Esophagus mucosa (tissue), 1 donor: ENCODE measurements at places on chromosomes 1 and 21. TPM values are rescaled to one million over a fixed set of nuclear protein-coding genes. Genes with fewer than 3 reads are reported as not detected.

GRCh38 chr1:195714248-195714647 lies 894.0 kb downstream of the KCNT2 start:
- peak; percentile 67 for ATAC-seq

GRCh38 chr1:176994931-176995596 lies 169.4 kb downstream of the ASTN1 start:
- ATAC-seq, result no peak

DNA sequence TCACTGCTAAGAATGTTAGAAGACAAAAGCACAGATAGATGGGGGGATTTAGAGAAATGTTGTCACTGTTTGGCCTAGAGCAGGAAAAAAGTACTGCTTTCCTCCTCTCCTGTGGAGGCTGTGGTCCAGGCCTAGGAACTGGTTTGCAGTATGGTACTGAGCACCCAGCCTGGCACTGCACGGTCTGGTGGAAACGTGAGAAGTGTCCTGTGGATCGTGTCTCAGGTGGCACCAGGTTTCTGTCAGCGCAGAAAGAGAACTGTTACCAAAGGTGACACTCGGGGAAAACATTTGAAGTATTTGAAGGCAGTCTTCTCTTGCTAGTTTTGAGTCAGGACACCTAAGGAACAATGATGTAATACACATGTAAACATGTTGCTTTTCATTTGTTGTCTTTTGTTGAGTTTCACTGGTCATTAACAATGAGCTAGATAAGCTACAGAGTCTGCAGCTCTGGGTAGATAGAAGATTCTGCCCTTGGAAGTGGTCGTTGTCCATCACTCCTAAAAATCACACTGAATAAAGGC lies 63.0 kb downstream of the B3GALNT2 start:
- ATAC-seq, result no peak

DNA sequence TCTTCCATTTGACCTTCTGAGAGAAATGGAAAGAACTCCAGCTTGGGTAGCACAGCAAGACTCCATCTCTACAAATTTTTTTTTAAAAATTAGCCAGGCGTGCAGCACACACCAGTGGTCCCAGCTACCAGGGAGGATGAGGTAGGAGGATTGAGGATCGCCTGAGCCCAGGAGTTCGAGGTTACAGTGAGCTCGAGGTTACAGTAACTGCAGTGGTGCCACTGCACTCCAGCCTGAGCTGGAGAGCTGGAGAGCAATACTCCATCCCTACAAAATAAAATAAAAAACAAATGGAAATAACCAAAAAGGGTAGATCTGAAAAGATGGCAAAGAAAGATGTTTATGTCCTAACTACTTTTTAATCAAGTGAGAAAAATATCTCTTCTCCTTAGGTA lies 14.5 kb downstream of the POGZ start:
- no peak for ATAC-seq

DNA sequence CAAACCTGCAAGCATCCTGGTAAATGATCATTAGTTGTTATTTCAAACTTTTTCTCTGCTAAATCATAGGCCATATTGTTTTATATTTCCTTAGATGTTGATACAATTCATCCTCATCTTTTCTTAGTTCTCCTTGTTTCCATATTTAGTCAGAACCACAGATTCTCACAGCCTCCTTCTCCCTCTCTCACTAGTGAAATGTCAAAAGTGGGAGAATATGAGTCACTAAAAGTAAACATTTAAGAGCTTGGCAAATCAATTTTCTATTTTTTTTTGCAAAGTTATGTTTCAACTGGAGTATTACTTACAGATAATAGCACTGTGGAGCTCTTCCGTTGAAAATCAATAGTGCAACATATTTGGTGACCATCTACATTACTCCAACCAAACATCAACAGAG lies 308.8 kb downstream of the COL11A1 start:
- no peak for ATAC-seq

- ATAC-seq, result no peak
Observed at GRCh38 chr1:201585093-201585483, 46.2 kb downstream of the NAV1 start.

- ATAC-seq, result peak; percentile 43
Observed at GRCh38 chr1:225881081-225881958, 860 bp downstream of the TMEM63A start.

DNA sequence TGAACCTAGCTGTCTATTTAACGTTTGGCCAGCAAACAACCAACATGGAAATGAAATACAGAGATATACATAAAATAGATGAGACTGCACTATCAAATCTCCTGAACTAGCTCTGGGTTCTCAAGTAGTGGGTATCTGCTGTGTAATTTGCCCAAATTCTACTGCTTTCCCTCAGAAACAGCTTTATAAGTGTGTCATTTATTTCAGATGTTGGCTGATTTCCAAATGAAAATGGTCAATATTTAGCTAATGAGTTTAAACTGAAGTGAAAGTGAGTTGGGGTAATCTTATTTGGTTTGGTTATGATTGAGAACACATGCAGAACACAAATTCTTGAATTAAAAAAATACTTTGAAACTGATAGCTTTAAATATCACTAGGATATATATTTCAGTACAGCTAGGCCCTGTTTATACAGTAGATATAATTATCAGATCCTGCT lies 601.7 kb upstream of the CXADR start:
- no peak for ATAC-seq

GRCh38 chr21:44946254-44947041 lies 6.6 kb downstream of the SLX9 start:
- ATAC-seq, result no peak

DNA sequence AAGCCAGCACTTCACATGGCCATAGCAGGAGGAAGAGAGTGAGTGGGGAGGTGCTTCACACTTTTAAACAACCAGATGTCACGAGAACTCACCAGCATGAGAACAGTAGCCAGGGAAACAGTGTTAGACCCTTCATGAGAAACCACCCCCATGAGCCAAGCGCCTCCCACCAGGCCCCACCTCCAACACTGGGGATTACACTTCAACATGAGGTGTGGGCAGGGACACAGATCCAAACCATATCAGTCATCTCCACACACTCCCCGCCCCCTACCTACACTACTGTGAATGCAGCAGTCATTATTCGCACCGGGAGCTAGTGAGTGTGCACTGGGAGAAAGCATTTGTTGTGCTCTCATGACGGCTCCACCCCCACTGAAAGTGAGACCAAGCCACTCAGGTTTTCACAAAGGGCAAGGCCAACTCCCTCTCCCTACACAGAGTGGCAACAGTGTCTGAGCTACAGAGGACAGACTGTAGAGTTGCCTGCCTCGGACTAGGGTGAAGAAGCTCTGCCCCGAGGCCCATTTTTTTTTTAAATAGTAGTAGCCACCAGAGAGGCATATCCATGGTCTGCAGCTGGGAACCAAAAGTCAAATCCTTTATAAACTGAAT lies 125.6 kb downstream of the BARHL2 start:
- ATAC-seq, result no peak

DNA sequence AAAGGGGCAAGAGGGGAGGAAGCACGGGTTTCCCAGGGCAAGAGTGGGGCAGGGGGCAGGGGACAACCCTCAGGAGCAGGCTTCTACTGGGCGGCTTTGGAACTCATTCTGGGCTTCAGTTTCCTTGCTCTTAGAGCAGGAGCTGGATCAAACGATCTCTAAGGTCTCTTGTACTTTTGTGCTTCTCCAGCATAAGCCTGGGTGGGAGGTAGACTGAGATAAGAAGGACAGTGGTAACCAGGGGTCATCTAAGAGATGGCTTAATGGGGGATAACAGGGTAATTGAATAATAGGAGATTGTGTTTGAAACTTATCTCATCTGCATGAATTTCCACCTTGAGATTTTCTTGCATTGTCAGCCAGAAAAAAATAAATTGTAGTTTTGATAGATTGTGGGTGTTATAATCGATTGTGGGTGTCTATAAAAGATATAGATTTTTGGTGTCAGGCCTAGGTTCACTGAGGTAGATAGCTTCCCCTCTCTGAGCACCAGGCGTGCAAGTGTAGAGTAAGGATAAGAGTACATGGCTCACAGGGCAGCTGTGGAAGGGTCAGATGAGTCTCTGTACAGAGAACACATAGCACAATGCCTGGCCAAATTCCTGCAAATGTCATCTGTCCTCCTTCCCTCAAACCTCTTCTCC lies 68.0 kb downstream of the CD58 start:
- no peak for ATAC-seq

Gene S100A9
- total RNA-seq, result 34,355 TPM

GRCh38 chr1:58465825-58466629 lies 80.5 kb downstream of the OMA1 start:
- no peak for ATAC-seq

Gene JAK1
- total RNA-seq, result 49.0 TPM

DNA sequence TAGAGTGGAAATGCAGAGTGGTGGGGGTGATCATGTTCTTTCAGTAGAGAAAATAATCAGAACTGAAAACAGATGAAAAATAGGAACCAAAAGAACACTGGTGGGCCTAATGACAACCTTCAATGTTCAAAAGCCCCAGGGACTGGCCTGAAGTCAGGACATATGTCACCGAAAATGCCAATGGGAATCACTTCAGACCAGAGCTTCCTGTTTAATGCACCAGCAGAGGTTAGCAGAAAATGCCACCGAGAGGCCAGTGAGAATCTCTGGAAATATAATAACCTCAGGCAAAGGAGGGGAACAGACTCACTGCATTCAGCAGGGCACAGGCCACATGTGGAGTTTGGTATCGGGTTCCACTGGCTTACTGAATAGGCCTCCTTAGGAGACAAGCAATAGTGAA lies 15.9 kb upstream of the CD58 start:
- no peak for ATAC-seq

DNA sequence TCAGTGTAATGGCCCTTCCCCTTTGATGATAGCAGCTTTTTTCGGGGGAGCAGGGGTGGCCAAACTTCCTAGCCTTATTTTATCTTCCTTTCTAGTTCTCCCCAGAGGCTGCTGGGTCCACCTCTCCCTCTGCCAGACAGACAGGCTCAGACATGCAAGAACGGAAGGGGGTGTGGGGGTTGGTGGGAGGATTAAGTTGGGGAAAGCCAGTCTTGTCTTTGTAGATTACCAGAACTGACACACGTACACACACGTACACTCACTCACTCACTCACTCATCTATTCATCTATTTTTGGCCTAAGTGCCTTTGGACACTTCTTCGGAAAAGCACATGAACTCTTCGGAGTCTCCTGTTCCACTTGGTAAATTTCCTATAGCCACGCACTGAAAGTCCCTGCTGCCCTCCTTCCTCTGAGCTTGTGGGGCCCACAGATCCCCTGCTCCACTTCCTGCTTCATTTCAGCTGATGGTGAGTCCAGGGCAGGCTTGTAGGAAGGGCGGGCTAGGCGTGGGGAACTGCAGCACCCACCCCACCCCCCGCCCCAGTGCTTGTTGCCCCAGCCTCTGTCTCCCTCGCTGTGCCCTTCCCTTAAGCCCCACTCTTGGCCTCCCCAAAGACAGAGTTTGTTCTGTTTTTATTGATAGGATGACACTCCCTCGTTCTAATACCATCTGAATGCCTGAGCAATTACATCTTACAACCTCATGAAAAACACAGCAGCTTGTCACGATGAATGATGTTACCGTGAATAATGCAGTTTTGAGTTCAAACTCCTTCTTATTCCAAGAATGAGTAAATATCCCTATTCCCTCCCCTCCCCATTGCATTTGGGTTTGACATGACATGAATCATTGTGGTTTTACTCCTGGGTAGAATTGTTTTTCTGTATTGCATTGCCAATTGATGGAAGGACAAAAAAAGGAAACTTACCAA lies 60.7 kb upstream of the ATP5PO start:
- peak; percentile 82 for ATAC-seq

Gene ESPN
- 33.4 TPM for total RNA-seq

DNA sequence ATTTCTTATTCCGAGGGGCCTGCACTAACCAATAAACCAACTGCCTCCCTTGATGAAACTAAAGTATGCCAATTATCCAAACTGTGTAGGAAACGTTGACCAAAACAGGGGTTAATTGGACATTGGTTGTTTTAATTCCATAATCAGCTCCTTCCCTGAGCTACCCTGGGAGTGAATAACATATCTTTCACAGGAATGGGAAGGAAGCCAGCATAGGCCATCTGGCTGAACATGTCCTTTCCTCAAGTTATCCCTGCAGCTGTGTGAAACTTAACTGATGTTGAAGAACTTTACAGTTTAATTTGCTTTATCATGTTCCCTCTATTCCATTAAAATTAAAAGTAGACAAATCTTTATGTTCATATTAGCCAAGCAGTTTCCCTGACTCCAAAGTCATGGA lies 75.4 kb downstream of the NRIP1 start:
- ATAC-seq, result no peak

Gene CCDC27
- total RNA-seq, result not detected

Gene PRRX1
- total RNA-seq, result 2.9 TPM

- no peak for ATAC-seq
Observed at GRCh38 chr1:235941876-235942624, 75.3 kb upstream of the LYST start.

DNA sequence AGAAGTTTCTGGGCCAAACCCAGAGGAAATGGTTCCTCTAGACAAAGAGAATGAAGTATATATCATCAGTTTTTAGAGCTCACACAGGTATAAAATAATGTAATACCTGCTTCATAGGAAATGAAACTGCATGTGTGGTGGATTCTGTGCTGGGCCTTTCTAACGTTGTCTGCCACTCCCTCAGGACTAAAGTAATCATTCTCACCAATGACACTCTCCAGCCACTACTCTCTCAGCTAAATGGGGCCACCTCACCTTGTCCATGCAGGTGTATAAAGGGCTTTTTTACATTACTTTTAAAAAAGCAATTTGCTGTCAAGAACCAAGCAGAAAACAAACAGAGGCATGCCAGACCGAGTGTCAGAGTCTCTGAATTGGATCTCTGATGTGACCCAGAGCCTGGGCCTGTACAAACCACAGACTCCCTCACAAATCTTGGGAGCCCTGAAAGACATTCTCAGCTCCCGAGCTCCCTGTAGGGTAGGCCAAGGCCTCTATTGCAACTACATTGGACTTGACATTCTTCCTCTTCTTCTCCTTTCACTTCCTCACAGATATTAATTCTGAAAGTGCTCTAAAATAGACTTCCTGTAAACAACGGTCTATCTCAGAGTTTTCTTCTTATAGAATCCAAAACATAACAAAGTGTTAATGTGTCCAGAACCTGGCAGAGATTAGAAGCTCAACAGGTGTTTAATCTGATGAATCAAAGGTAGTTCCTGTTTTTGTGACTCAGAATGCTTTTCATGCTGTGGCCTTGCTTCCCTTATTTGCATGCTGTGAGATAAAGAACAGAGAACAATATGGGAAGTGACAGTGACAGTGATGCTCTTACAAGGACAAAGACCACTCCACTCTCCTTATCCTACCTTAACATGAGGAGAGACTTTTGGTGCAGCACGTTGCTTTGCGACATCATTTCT lies 8.6 kb downstream of the AIM2 start:
- peak; percentile 75 for ATAC-seq
